Stimulated activated CD4-positive, alpha-beta T cell treated with anti-CD3 and anti-CD28 coated beads, Interleukin-12 subunit alpha, Interleukin-12 subunit beta, amount 100 ng/mL, for 24 hours (primary cell): ENCODE measurements at places on chromosomes 12 and 14.

- no peak for DNase-seq
These were observed 1.2 kb downstream of the CFL2 start for GRCh38 chr14:34713122-34713680.

- no peak for DNase-seq
These were observed 138.8 kb upstream of the MAP1LC3B2 start for GRCh38 chr12:116420227-116420880.

DNA sequence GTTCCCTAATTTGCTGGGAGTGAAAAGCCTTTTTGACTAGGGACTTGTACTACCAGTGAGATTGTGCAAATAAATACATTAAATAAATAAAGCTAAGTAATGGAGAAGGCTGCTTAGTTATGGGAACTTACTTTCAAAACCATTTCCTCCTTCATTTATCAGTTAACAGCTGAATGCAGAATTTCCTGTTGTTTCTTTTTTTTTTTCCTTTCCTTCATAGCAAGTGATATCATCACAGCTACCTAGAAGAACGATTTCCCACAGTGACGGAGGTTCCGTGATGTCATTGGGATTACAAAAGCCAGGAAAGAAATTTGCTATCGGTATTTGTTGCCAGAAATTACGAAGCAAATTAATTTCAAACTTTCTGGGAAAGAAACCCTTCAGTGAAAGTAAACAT lies 42.1 kb upstream of the SOCS2 start:
- DNase-seq = no peak

GRCh38 chr12:104692557-104693218 lies 235.9 kb downstream of the CHST11 start:
- no peak for DNase-seq
